ENCODE measurements at places on chromosomes 12 and 14.

GRCh38 chr12:58710901-58711300 is 209.4 kb downstream of the LRIG3 start:
- no peak for DNase-seq

- no peak for DNase-seq
Observed at GRCh38 chr14:88961214-88961613, 136.8 kb downstream of the TTC8 start.

GRCh38 chr14:95503365-95504134 is 12.9 kb downstream of the SYNE3 start:
- no peak for DNase-seq

- DNase-seq: no peak
Observed at GRCh38 chr12:10737249-10737648, 14.1 kb upstream of the YBX3 start.

GRCh38 chr12:49040364-49040855 is 20.2 kb downstream of the KMT2D start:
- DNase-seq: no peak

DNA sequence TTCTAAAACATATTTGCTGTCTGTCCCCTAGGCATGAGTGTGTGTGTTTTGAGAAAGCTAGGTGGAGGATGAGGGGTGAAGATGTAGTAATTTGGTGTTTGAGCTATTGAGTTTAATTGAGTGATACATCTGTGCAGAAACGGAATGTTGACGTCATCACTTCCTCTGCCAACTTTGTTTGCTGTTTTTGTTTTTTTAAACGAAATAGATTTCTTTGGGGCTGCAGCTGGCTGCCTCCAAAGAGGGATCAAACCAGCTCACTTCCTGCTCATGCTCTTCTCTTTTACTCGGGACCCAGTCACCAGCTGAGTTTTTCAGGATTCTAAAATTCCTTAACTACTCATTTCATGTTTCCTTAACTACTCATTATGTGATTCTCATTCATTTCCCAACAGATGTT is 19.5 kb upstream of the CRACR2A start:
- no peak for DNase-seq

DNA sequence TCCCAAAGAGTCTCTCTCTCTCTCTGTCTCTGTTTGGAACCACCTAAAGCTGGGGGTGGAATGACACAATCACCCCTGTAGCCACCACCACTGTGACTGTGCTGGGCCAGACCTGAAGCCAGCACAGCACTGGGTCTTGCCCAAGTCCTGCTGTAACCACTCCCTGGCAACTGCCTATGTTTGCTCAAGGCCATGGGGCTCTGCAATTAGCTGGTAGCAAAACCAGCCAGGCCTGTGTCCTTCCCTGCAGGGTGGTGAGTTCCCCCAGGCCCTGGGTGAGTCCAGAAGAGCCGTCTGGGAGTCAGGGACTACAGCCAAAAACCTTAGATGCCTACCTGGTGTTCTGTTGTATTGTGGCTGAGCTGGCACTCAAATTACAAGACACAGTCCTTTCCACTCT is 50.8 kb downstream of the DGLUCY start:
- DNase-seq: no peak

DNA sequence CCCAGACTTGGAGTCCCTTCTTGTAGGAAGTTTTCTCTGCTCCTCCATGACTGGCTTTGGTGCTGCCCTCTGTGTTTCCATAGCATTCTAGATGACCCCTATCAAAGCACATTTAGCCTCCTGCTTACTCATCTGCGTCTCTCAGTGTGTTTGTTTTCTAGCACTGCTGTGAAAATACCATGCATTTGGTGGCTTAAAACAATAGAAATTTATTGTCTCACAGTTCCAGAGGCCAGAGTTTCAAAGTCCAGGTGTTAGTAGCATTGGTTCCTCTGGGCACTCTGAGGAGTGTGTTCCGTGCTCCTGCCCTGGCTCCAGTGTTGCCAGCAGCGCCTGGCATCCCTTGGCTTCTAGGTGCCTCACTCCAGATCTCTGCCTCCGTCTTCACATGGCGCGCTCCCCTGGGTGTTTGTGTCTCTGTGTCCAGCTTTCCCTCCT is 86.1 kb downstream of the CACNA1C start:
- no peak for DNase-seq

- no peak for DNase-seq
Observed at GRCh38 chr12:27965411-27965810, 7.1 kb downstream of the PTHLH start.

GRCh38 chr12:66669541-66669940 is 9.3 kb downstream of the GRIP1 start:
- no peak for DNase-seq

GRCh38 chr12:24232531-24232930 is 283.1 kb upstream of the SOX5 start:
- DNase-seq: no peak

- DNase-seq: no peak
Observed at GRCh38 chr14:71452987-71453386, 479.2 kb upstream of the RGS6 start.

DNA sequence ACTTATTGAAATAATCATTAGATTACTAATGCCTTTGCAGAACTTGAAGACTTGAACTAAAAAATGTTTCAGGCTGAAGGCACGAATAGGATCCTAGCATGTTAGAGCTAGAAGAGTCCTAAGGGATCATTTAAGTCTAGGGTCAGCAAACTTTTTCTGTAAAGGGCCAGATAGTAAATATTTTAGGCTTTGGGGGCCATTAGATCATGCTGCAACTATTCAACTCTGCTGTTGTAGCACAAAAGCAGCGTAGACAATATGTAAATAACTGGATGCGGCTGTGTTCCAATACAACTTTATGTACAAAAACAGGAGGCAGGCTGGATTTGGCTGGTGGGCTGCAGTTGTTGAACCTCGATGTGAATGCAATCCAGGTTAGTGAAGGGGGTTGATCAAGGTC is 221.7 kb downstream of the ATP23 start:
- DNase-seq: no peak

DNA sequence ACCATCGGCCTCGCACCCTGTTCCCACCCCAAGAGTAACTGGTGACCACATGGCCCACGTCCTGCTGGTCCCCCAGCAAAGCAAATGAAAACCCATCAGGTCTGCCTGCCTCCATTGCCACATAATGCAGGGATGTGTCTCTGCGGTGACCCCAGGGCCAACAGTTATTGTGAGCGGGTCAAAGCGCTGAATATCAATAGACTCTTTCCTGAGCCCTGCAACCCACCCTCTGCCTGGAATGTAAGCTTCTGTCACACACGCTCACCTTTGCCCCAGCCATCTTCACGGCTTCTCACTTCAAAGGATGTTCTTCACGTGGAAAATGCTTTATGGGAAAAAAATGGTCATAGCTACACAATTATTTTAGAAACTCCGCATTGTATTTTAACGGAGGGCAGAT is 63.9 kb downstream of the FZD10 start:
- DNase-seq: no peak

- no peak for DNase-seq
Observed at GRCh38 chr12:1760566-1761382, 59.6 kb upstream of the LRTM2 start.

DNA sequence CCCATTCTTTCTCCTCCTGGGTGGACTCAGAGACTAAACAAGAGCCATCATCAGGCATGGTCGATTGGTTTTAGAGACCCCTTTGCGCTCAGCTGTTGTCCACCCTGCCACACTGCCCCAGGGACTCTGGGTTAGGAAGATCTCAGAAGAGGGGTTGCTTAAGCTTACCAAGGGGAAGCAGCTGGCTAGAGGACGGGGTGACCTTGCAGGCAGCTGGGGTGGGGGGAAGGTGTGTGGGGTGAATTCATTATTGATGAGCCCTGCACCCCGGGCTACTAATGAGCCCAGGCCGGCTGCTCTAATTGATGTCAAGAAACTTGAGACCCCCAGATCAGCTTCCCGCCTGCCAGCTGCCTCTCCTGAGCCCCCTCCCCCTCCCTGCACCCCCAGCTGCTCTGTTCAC is 8.7 kb upstream of the ZNF385A start:
- no peak for DNase-seq

GRCh38 chr14:72738161-72738611 is 155.7 kb downstream of the DPF3 start:
- DNase-seq: no peak

DNA sequence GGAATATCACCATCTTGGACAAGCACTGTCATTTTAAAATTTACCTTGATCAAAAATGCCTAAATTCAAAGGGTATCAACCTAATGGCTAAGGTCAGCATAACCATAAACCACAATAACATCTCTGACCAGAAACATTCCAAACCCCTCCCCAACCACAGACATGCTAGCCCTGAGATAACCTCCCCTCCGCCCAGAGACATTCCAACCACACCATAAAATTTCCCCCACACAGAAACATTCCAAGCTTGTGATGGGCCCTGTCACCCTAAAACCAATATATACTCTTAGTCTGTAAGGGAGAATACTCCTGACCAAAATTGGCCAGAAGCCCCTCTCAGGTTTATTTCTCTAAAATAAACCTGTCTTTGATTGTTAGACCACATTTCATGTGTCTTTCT is 17.7 kb downstream of the EPYC start:
- no peak for DNase-seq

DNA sequence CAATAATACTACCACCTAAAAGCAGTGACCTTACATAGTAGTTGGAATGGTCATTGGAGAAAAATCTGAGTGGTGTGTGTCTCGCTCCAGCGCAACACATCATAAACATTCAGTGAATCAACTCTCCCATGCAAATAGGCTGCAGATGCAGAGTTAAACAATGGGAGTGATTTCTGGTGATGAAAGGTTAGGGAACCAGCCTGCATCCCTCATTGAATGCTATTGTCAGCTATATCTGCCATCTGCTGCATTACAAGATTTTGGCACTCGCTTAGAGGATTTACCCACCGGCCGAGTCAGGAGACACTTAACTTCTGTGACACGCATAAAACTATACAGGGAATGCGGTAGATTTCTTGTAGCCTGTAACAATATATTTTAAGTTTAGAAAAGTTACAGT is 900.9 kb downstream of the FLRT2 start:
- DNase-seq: no peak

DNA sequence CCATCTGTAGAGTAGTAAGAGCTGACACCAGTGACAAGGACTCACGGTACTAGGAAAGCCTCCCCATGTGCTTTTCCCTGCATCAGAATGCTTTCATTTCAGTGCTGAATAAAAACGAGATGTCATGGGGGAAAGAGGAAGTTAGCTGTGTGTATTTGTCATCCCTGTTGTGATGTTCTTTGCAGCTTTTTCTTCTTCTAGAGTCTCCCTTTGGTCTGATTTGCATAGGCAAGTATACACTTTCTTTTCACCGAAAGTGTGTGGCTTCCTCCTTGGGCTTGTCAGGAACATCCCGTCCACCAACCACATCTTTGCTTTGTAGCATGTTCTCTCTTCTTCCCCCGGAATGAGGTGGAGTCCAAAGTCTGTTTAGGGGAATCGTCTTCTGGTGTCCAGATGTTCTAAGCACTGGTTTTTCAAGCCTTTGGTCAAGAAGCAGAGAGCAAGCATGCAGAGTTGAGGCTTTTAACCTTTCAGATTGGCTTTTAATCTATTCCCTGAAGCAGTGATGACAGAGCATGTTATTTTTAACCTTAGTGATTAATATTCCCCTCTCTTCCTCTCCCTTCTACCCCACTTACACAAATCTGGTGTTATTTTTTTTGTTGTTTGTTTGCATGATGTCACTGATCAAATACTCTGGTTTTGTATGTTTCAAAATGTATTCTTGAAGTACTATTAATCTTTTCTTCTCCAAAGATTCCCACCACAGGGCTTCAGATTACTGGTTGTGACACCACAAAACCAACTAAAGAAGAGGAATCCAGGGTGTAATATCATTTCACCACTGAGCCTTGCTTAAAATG is 163.4 kb downstream of the SAMD4A start:
- DNase-seq: no peak

GRCh38 chr12:68885381-68885780 is 47.6 kb downstream of the CPM start:
- no peak for DNase-seq

GRCh38 chr14:68268197-68268596 is 448.6 kb downstream of the RAD51B start:
- DNase-seq: no peak

DNA sequence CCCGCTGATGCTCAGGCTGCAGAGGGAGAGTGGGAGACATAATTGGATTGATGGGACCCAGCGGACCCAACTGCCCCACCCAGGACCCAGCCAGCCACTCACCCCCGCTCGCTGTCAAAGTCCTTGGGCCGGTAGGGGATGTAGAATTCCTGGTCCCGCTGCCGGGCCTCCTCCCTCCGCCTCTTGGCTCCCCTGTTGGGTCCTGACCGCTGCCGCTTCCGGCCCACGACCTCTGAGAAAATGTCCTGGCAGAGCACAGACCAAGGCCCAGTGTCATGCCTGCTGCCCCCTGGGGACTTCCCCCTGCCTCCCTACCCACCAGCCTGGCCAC is 13.5 kb downstream of the CFAP73 start:
- DNase-seq: no peak

- no peak for DNase-seq
Observed at GRCh38 chr12:57224973-57225679, 4.4 kb upstream of the SHMT2 start.

DNA sequence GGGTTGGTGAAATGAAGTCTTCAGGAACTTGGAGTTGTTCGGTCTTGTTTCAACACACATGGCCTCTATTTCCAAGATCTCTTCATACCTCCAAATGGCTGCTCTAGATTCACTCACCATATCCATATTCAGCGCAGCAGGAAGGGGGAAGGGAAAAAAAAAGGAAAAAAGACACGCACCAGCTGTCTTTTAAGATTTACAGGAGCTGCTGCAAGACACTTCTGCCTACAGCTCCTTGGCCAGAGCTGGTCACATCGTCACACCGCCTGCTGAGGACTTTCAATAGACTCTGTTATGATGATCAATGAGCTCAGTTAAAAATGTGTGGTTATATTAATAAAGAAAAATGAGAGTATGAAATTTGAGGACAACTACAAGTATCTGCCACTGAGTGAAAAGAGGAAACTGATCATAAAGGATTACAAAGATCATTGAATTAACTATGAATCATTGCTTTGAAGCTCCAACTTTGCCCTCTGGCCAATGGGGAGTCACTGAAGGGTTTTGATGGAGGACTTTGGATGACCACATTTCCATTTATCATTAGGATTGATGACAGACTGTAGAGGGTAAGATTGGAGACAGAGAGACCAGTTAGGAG is 182.1 kb upstream of the HMGA2 start:
- no peak for DNase-seq

GRCh38 chr12:16076557-16076956 is 165.4 kb downstream of the DERA start:
- DNase-seq: no peak

DNA sequence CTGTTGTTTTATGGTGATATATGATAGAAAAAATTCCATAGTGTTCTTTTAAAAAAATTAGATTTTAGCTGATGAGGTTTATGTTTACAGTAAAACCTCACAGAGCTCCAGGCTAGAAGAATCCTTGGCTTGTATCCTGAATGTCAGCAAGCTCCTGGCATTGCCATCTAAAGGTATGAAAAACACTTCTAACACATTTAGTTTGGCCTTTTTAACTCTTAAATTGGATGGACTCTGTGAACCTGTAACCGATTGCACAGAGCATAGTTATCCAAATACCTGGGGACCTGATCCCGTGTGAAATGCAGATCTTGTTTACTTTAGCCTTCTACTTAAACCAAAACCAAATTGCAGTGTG is 241.1 kb upstream of the DCN start:
- DNase-seq: no peak

Measured in central memory CD8-positive, alpha-beta T cell (primary cell).